Upper lobe of left lung (tissue), 6 donors: ENCODE measurements at places on chromosomes 3 and 15. TPM values are rescaled to one million over a fixed set of nuclear protein-coding genes. Genes with fewer than 3 reads are reported as not detected.

DNA sequence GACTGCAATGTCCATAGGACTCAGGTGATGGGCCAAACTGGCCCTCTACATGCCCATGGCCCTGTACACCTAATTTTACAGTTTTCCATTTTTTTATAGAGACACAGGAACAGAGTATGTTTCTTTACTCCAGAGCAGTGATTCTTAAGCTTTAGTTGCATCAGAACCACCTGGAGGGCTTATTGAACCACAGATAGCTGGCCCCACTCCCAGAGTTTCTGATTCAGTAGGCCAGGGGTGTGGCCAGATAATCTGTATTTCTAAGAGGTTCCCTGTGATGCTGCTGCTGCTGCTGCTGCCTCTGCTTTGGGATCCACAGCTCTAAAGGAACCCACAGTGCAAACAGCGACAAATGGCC, 5.1 kb downstream of the RBP1 start:
- DNase-seq = no peak

DNA sequence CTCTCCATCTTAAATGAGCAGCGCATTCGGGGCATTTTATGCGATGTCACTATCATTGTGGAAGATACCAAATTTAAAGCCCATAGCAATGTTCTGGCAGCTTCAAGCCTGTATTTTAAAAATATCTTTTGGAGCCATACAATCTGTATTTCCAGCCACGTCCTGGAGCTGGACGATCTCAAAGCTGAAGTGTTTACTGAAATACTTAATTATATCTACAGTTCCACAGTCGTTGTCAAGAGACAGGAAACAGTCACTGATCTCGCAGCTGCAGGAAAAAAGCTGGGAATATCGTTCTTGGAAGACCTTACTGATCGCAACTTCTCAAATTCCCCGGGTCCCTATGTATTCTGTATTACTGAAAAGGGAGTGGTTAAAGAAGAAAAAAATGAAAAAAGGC, 44.4 kb upstream of the RASA2 start:
- DNase-seq = no peak

Gene SLC9C1
- not detected for total RNA-seq

- DNase-seq = no peak
Observed at GRCh38 chr15:89761009-89761831, 10.2 kb upstream of the MESP1 start.

Gene SPINK8
- not detected for total RNA-seq
